RPMI7951 (cell line): ENCODE measurements at places on chromosomes 4 and X.

DNA sequence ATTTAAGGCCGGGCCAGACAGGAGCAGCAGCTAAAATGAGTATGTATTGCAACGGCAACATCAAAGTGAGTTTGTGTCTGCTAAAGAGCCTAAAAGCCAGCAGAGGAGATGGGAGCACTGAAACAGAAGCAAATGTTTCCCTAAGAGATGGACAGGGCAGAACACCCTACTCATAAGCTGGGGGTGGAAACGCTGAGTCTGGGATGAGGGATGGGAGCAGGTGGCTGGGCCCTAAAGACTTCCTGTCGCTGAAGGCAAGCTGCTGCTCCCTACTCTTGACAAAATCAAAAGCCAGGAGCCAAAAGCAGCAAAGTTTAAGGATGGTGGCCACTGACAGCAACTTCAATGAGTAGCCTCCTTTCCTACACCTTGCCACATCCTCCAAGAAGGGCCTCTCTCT, 40.6 kb upstream of the NAP1L5 start:
- no peak for DNase-seq

DNA sequence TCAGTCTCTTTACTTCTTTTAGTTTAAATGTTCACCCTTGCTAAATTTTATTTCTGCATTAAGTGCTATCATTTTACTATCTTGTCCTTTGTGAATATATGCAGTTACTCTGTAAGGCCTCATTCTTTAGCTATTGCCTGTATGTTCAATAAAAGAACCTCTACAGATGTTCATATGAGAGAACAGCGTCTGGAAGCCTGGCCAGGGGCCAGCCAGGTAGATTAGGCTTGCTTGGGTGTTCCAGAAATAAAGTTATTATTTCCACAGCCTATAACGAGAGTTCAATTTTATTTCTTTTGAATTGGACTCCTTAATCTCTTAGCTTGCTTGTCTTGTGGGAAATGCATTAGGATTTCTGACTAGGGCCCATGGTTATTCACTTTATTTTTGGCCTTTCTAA, 214.5 kb downstream of the TLL1 start:
- no peak for DNase-seq

- DNase-seq, result peak; percentile 23
Measured at GRCh38 chr4:11505221-11505971, 76.7 kb upstream of the HS3ST1 start.

GRCh38 chr4:4204401-4204745, 22.4 kb downstream of the OTOP1 start:
- DNase-seq, result no peak
